Left lung (tissue), 14 donors: ENCODE measurements at places on chromosomes 12 and 14. TPM values are rescaled to one million over a fixed set of nuclear protein-coding genes. Genes with fewer than 3 reads are reported as not detected.

DNA sequence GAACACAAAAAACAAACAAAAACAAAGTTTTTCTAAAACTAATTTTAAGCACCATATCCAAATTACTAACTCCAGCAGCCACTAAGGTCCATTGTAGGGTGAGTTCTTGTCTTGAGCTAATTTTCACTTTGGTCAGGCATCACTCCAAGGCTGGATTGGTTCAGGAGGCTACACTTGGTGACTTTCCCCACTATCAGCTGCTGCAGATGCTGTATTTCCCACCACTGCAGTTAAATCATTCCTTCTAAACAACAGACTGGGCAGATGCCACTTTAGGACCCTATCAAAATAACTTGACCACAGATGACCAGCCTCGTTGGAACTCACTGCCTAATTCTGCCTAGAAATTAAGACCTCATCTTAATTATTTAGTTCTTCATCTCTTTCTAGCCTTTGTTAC, 140.5 kb downstream of the SLC16A7 start:
- no peak for DNase-seq

- DNase-seq, result no peak
Measured at GRCh38 chr14:36513012-36513420, 7.0 kb downstream of the NKX2-1 start.

DNA sequence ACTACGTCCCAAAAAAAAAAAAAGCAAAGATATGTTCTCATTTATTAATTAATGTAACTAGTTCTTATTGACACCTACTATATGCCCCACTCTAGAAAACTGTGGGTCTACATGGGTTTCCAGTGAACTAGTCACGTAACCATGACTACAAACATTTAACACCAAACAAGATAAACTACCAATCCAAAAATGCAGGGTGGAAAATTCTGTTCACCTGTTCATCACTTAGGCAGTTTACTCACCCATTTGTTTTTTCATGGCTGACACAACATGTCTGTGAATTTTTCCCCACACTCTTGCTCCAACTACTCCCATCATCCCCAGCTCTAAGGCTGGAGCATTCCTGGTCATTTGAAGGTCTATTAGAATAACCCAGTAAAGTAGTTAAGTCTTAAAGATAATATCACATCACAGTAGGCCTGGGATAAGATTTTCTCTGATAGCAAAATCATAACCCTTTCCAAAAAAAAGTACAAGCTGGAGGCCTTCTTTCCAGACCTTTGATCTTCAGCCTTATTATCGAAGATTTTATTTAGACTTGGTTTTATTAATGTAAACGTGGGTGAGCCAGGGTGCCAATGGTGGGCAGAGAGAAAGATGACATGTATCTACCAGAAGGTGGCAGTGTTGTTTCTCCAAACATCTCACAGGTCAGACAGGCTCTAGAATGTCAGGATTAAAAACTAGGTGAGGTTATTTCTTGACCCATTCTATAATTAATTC, 61.6 kb upstream of the DAAM1 start:
- no peak for DNase-seq

DNA sequence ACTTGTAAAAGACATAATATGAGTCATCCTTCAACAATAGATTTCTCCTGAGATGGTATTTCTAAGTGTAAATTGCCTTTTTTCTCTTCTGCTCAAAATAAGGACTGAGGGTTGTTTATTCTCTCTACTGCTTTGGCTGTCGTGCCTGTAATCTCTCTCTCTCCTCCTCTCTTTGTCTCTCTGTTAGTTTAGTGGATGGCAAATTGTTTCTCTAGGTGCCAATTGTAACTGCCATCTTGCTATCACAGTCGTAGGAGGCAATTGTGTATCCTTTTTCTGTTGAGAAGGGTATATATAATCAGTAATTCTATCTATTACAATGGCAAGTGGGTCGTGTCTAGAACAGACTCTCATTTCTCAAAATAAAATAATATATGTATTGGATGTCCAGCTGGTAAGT, 545.0 kb upstream of the FBXO33 start:
- no peak for DNase-seq

DNA sequence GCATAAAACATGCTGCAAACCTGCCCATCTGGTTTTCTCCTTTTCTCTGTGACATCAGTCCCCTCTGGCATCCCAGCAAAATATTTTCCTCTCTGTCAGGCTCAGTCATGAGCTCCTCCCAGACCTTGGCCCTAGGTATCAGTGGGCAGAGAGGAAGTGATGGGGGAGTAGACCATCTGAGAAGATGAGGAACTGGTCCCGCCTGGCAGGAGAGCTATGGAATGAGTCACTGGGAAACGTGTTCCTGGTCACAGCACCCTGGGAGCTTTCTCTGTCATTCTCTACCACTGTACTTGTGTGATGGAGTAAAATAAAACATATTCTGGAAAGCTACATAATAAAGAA, 5.0 kb upstream of the SRSF9 start:
- DNase-seq, result no peak

DNA sequence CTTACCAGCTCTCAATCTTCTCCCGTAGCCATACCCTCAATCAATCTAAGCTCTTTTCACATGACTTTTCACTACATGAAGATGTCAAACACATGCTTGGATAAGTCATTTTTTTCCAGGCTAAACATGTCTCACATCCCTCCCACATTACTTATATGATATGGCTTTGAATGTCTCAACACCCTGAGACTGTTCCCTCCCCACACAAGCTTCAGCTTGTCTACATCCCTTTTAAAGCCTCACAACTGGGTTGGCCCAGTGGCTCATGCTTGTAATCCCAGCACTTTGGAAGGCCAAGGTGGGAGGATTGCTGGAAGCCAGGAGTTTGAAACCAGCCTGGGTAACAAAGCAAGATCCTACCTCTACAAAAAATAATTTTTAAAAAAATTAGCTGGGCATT, 18.5 kb downstream of the ANAPC5 start:
- DNase-seq, result no peak

GRCh38 chr12:47833591-47834012, 13.9 kb upstream of the HDAC7 start:
- DNase-seq, result no peak

DNA sequence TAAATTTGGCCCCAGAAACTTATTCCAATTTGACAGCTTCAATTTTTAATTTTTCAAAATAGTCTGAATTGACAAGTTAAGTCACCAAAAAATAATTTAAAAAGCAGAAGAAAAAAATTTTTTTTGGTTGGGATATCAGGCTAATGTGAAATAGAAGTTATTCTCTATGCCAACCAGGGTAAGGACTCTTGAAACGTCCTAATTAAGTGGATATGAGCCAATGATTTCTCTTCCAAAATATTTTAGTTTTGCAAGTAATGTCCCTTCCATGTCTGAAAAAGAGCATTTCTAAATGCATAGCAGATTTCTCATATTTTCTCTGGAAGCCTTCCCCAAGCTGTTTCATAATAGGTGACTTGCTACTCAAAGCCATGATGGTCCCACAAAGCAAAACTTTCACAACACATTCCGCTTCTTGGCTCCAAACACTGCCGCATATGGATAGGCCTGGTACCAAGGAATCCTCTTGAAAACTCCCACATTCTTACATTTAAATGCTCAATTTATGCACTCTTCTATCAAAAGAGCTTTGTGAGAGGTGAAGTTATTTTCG, 65.1 kb downstream of the SIX6 start:
- peak; percentile 52 for DNase-seq

- DNase-seq, result no peak
Measured at GRCh38 chr12:54443446-54443845, 24.4 kb upstream of the ITGA5 start.

- DNase-seq, result no peak
Measured at GRCh38 chr14:68278576-68279436, 459.2 kb downstream of the RAD51B start.

- no peak for DNase-seq
Measured at GRCh38 chr12:6567112-6567670, 900 bp downstream of the NOP2 start.

- DNase-seq, result no peak
Measured at GRCh38 chr14:93629643-93630042, 158.6 kb downstream of the PRIMA1 start.

- DNase-seq, result no peak
Measured at GRCh38 chr14:72849222-72849621, 44.7 kb downstream of the DPF3 start.

GRCh38 chr14:78710963-78711362, 540.8 kb downstream of the NRXN3 start:
- no peak for DNase-seq

DNA sequence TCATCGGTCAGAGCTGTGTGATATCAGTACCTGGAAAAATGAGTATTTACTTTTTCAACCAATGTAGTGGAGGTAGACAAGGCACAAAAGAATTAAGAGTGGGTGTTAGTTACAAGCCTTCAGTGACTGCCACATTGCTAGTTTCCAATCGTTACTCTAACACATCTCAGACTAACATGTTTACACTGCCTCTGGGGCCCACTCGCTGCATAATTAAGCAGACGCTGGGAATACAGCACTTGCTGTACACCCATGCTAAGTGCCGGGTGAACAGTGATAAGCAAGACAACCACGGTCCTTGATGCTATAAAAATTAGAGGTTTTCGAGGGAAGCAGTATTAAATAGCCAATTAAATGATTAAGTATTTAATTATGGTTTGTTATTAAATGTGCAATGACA, 1147.6 kb downstream of the AACS start:
- DNase-seq, result no peak

DNA sequence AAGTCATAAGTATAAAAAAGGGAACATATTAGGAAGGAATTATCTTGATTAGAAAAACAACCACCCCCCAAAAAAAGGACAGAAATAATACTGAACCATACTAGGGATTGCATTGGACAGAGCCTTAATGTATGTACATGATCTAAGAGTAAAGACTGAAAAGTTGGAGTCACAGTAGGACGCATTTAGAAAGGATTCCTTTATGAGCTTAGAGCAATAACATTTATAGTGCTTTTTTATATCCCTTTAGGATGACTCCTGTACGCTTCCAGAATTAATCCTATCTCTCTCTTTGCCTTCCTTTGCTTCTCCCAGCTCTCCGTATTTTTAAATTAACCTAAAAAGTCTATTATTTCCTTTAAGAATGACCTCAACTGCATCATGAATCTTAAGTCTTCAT, 75.3 kb downstream of the PTPRR start:
- DNase-seq, result no peak

DNA sequence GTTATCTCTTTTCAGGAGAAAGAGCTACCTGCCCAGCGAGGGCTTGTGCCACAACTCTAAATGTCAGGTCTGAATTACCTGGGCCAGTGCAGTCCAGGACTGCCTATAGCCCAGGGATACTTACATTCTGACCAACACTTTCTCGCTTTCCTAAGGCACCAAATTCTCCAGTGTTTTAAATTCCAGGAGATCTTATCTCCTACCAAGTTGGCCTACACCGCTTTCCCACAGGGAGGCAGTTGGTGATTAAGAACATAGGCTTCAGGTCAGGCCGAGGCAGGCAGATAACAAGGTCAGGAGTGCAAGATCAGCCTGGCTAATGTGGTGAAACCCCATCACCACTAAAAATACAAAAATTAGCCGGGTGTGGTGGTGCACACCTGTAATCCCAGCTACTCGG, 41.1 kb downstream of the RPS29 start:
- no peak for DNase-seq

- no peak for DNase-seq
Measured at GRCh38 chr14:65506801-65507200, 94.3 kb downstream of the FUT8 start.

- DNase-seq, result no peak
Measured at GRCh38 chr14:54202288-54202687, 194.5 kb upstream of the CDKN3 start.

- no peak for DNase-seq
Measured at GRCh38 chr14:99234961-99235571, 36.9 kb downstream of the BCL11B start.

DNA sequence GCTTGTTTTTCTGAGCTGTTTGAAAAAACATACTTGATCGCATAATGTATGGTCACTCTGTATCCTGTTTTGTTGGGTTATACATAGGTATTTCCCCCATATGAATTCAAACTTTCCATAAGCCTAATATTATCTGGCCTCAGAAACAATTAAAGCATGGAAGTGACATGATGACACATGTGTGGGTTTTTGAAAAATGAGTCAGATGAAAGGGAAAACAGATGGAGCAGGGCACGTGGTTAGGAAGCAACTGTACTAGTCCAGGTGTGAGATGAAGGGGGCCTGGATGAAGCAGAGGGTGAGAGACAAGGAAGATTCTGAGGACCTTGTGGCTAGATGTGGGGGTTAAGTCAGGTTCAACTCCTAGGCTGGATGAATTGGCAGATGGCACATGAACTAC, 92.7 kb upstream of the DNM1L start:
- DNase-seq, result no peak

DNA sequence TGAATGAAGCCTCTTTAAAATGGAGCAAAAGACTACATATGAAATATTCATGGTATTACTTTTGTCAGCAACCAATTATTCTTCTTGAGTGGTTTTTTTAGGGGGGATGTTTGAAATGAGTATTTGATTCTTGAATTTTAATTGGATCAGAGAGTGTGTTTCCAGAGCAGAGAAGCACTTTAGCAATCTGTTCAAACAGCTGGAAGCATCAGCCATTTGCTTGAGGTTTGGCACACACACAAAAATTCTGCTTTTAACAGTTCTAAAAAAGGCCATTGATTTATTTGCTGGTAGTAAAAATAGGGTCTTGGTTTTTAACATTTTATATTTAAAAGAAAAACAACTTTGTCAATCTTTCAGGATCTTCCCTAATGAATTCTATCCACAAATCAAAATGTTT, 292.7 kb downstream of the LRFN5 start:
- DNase-seq, result no peak

DNA sequence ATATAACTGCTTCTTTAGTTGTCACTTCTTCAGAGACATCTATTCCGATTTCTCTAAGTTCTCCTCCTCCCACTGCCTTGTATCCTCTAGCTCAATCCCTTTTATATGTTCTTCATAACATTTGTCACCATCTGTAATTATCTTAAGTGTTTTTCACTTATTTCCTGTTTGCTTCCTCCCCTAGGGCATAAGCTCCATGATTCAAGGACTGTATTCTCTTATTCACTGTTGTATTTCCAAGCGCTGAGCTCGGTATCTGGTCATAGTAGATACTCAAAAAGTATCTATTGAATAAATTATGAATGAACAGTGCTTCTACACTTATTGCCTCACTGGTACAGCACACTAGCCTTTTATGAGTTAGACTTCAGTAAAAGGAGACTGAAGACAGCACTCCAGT, 109.0 kb upstream of the TMPO start:
- no peak for DNase-seq

The NPFF gene
- total RNA-seq, result not detected

The TSPAN19 gene
- total RNA-seq, result not detected

The ZNF10 gene
- 6.7 TPM for total RNA-seq

The DNAI7 gene
- total RNA-seq, result 1.1 TPM

The LRRK2 gene
- 515 TPM for total RNA-seq

The RNASE3 gene
- total RNA-seq, result not detected

The ANO2 gene
- total RNA-seq, result 9.6 TPM

The SH2B3 gene
- 26.9 TPM for total RNA-seq

The OR6C2 gene
- not detected for total RNA-seq

The ZCRB1 gene
- total RNA-seq, result 38.2 TPM
